ENCODE measurements at places on chromosomes 16 and 17. TPM values are rescaled to one million over a fixed set of nuclear protein-coding genes. Genes with fewer than 3 reads are reported as not detected.

DNA sequence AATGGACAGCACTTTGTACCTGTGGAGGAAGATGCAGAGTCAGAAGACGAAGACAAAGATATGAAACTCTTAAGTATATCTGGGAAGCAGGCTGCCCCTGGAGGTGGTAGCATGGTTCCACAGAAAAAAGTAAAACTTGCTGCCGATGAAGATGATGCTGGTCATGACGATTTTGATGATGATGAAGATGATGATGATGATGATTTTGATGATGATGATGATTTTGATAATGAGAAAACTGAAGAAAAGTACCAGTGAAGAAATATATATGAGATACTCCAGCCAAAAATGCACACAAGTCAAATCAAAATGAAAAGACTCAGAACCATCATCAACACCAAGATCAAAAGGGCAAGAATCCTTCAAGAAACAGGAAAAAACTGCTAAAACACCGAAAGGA, 268.5 kb upstream of the EEF2KMT start:
- no peak overlapping the region for H3K4me3 ChIP-seq
- no peaks in the 10 kb centered on the region for H3K36me3 ChIP-seq
- no peak for DNase-seq

PRKCB gene
- 7.0 TPM for total RNA-seq

- H3K4me3 ChIP-seq: no peak overlapping the region
- no peaks in the 10 kb centered on the region for H3K27me3 ChIP-seq
- H3K36me3 ChIP-seq: no peaks in the 10 kb centered on the region
- no peak for DNase-seq
Observed at GRCh38 chr16:2208308-2208707, 2.4 kb downstream of the BRICD5 start.

- no peaks in the 10 kb centered on the region for H3K36me3 ChIP-seq
- H3K4me3 ChIP-seq: no peak overlapping the region
- no peaks in the 10 kb centered on the region for H3K27me3 ChIP-seq
- H3K4me1 ChIP-seq: peaks cover 3% of the 10 kb centered on the region
Observed at GRCh38 chr16:802914-803753, 2.6 kb upstream of the GNG13 start.

GRCh38 chr17:36813357-36813756, 123.9 kb upstream of the LHX1 start:
- no peak for DNase-seq
- no peaks in the 10 kb centered on the region for H3K27me3 ChIP-seq
- no peaks in the 10 kb centered on the region for H3K4me1 ChIP-seq
- no peaks in the 10 kb centered on the region for H3K36me3 ChIP-seq

- H3K27me3 ChIP-seq: no peaks in the 10 kb centered on the region
- no peak overlapping the region for H3K27ac ChIP-seq
- no peaks in the 10 kb centered on the region for H3K4me1 ChIP-seq
- no peak overlapping the region for H3K4me3 ChIP-seq
Observed at GRCh38 chr16:81357711-81358260, 43.0 kb downstream of the GAN start.

Data from Peyer's patch (tissue), 4 donors.